SW480 (cell line): ENCODE measurements at places on chromosomes 1 and 21.
A peak's percentile ranks its signal among the peaks of the same experiment; 100 is the strongest.

DNA sequence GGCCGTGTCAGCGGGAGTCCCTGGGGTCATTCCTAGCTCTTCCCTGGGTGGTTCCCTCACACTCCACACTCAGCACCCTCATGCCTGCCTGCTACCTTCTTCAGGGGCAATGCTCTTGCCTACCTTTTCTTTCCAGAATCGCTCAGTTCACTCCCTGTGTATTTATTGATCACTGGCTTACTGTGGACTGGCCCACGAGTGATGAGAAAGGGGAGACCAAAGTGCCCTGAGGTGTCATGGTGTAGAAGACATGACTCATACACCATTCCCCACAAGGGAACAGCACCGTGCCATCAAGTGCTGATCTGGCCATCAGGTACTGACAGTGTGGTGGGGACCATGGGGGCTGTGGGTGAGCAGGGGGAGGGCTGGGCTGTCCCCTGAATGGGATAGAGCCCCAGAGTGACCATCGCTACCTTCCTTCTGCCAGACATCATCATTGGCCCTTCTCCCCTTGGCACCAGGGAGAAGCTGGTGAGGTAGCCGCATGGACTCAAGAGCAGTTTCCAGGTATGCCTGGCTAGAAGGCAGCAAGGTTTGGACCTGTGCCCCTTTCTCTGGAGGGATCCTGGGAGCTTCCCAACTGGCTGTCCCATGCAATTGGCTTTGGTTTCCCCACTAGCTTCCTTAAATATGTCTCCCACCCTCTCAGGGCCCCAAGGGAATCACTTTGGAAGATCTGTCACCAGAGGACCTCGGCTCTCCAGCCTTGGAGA is 17.2 kb upstream of the LRRN2 start:
- DNase-seq = no peak

DNA sequence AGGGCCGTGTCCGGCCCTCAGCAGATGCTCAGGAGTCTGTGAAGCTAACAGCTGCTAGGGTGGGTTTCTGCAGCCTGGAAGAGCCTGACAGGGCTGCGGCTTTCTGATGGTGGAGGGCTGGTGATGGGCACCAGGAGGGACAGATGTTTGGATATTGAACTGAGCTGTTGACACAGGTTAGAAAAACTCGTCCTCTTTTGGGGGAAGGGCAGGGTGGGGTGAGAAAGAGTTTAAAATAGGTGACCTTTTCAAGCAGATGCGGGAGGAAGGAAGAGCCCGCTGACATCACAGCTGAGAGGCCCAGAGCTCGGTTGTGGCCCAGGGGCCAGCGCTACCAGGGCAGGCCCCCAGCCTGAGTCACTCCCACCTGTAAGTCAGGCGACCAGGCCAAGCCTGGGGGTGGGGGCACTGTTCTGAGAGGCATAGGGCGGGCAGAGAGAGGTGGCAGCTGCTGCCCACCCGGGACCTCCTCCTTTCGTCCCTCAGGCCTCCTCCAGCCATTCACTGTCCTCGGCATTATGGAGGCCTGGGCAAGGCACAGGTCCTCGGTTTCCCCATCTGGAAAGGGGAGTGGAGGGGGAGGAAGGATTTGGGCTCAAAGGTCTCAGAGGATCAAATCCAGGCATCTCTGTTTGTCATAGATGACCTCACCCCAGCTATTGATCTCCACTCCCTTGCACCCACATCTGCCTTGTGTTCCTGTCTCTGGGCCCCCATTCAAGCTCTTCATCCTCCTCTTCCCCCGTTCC is 32.3 kb upstream of the ID3 start:
- DNase-seq = no peak

GRCh38 chr1:171501305-171502024 is 16.1 kb downstream of the PRRC2C start:
- DNase-seq = no peak

DNA sequence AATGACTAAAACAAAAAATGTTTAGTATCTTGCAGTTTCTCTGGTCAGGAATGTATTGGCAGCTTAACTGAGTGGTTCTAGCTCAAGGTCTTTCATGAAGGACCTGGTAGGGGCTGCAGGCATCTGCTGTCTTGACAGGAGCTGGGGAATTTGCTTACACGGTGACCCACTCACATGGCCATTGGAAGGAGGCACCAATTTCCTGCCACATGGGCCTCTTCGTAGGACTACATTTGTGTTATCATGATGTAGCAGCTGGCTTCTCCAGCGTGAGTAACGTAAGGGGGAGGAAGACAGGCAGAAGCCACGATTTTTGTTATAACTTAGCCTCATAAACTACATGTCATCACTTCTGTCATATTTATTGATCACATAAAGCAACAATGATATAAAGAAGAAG is 376.3 kb downstream of the AMY1C start:
- DNase-seq = no peak

DNA sequence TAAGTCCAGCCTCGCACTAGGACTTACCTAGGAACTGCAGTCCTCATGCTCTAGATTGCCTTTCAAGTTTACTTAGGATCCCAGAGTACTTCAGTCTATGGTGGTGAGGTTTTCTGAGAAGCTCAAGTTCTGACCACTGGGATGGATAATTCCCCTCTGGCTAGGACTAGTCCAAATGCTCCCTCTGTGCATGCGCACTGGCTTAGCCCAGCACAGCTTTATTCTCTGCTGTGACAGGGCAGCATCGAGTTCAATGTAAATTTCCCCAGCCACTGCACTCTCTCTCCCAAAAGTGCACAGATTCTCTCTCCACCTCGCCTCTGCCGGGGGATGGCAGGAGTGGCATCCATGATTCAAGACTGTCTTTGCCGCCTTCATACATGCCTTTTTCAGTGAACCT is 241.6 kb downstream of the ZNF326 start:
- no peak for DNase-seq

DNA sequence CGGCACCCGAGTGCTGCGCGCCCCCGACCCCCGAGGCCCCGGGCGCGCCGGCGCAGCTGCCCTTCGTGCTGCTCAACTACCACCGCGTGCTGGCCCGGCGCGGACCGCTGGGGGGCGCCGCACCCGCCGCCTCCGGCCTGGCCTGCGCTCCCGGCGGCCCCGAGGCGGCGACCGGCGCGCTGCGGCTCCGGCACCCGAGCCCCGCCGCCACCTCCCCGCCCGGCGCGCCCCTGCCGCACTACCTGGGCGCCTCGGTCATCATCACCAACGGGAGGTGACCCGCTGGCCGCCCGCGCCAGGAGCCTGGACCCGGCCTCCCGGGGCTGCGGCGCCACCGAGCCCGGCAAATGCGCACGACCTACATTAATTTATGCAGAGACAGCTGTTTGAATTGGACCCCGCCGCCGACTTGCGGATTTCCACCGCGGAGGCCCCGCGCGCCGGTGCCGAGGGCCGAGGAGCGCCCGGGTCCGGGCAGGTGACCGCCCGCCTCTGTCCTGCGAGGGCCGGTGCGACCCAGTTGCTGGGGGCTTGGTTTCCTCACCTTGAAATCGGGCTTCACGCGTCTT is 49.0 kb downstream of the SIM2 start:
- peak; percentile 65 for DNase-seq

GRCh38 chr1:172373864-172374263 is 46.6 kb upstream of the C1orf105 start:
- no peak for DNase-seq

DNA sequence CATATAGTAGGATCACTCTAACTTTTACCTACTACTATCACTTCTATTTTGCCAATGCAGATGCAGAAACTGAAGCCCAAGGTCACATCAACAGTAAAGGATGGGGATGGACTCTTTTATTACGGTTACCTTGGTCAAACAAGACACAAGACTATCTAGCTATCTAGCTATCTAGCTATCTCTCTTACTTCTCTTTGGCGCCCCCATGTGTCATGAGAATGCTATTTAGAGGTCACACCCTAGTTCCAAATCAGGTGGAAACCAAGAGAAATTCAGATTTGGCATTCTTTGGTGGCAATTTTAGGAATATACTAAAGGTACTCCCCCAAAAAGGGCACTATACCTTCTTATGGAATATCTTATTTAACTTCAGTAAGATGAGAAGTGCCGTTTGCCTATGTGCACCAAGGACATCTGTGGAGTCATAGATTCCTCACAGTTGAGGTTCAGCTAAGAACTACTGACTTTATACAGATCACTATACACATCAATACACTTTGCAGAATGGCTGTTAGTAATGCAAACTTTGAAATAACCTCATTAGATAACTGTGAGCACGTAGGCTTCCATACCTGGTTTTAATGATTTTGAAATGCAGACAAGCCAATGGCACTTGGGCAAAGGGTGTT is 6.7 kb downstream of the ZNF648 start:
- peak; percentile 48 for DNase-seq

DNA sequence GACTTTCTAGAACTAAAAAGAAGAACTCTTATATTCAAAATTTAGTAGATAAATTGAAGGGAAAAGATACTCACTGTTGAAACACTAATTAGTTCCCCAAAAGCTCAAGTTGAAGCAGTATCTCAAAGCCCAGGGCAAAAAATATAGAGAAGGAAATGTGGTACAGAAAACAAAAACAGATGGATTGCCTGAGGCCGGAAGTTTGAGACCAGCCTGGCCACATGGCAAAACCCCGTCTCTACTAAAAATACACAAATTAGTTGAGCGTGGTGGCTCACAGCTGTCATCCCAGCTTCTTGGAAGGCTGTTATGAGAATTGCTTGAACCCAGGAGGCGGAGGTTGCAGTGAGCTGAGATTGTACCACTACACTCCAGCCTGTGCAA is 36.0 kb downstream of the FAM177B start:
- no peak for DNase-seq

DNA sequence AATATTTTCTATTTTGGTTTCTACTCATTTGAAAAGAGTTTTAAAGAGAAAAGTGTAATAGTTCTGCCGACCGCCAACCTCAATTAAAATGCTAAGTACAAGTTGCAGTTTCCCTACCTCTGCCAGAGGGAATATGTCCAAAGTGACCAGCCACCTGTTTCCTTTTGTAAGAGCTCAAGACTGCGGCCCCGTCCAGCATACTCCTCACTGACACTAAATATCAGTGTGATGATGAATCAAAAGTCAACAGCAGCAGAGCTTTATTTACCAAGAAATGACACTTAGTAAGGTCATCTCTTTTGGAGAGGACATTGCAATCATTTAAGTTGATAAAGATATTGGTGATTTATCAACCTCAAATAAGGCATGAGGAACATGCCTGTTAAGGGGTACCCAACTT is 57.4 kb upstream of the NRIP1 start:
- no peak for DNase-seq

DNA sequence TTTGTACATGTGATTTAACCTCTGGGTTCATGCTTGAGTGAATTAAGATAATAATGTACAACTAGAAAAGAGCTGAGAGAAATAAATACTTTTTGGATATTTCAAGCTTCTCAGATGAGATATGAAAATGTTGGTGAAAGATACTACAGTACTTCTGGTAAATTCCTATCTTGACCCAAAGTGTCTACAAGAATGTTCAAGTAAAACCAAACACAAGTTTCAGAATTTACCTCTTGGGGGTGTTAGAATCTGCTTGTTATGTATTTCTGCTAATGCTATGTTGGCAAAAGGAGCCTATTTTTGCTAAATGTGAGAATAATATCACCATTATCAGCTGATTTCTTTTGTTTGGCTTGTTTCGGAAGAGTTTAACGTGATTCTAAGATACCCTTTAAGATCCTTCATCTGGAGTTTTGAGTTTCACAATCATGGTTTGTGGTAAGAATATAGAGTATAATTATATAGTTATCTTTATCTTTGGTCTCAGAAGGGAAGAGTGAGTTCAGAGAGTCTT is 388.5 kb downstream of the LMO4 start:
- DNase-seq = no peak

GRCh38 chr1:30041741-30042437 is 681.5 kb downstream of the MATN1 start:
- no peak for DNase-seq

- DNase-seq = peak; percentile 19
These were observed 13.0 kb downstream of the CAPN8 start for GRCh38 chr1:223652436-223652941.

DNA sequence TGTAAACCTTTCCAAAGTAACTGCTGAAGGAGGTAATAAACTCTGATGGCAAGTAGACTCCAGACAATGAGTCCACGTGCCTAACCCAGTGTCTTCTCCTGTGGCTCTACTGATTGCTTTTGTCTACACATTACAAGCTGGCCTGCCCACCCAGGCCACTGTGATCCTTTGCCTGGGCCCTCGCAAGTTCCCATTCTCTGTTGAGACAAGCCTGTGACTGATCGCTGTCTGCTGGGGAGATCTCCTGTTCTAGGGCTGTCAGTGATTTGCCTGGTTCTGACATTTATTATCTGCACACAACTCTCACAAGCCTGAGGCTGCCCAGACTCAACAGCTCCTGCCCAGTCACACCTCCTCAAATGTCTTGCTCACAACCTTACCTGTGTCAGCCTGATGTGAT is 81.4 kb downstream of the CYYR1 start:
- peak; percentile 4 for DNase-seq

- DNase-seq = no peak
These were observed 4.4 kb downstream of the IFI16 start for GRCh38 chr1:159014003-159014571.

- DNase-seq = no peak
These were observed 402 bp downstream of the C21orf58 start for GRCh38 chr21:46323227-46323709.

DNA sequence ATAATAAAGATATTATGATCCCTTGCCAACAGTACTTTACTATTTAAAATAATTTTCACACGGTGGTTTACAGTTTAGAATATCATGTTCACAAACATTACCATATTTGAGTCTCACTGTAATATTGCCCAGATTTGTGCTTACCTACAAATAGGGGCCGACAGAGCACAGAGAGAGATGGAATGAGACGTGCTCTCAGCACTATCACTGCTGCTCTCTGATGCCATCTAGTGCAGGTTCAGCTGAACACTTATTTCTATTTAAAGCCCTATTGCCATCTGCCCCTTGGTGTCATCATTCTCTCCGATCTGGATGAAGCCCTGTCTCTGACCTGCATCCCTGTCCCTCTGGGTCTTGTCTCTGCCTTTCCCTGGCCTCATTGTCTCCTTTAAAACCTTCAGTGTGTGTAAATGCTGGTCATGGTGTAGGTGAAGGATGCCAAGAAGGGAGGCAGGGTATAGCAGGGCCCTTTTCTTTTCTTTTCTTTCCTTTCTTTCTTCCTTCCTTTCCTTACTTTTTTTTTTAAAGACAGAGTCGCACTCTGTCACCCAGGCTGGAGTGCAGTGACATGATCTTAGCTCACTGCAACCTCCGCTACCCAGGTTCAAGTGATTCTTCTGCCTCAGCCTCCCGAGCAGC is 6.9 kb upstream of the GPATCH4 start:
- peak; percentile 84 for DNase-seq

- peak; percentile 49 for DNase-seq
These were observed at the start of gene TTC34 for GRCh38 chr1:2801535-2802291. TTC34 (minus strand) TSS chr1:2801693; CDS start chr1:2800827, 866 bp downstream.

DNA sequence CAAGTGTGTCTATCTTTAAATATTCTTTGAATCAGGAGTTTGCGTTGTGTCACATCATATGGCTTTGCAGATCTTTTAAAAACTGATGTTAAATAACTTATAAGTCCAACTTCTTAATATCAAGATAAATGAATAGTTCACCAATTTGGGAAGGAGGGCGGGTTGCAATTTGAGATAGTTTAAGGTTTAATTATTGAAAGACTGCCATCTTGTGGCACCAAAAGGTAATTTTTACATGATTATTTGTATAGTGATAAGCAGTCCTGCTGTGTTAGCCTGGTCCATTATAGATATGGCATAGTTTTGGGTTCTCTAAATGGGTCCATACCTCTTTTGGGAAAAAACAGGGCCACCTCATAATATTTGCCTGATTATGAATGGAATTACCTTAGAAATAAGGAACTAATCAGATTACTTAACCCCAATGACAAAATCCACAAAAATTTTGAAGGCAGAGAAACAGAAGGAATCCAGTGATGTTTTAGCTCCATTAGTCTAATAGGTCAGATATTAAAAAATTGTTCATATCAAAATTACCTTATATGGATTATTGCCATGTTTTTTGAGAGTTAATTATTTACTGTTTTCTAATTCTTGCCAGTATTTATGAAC is 64.3 kb downstream of the PRKAA2 start:
- peak; percentile 58 for DNase-seq
